ENCODE measurements at places on chromosomes 11 and 22.

GRCh38 chr11:47143322-47143721 is 33.4 kb downstream of the ARFGAP2 start:
- DNase-seq = no peak

DNA sequence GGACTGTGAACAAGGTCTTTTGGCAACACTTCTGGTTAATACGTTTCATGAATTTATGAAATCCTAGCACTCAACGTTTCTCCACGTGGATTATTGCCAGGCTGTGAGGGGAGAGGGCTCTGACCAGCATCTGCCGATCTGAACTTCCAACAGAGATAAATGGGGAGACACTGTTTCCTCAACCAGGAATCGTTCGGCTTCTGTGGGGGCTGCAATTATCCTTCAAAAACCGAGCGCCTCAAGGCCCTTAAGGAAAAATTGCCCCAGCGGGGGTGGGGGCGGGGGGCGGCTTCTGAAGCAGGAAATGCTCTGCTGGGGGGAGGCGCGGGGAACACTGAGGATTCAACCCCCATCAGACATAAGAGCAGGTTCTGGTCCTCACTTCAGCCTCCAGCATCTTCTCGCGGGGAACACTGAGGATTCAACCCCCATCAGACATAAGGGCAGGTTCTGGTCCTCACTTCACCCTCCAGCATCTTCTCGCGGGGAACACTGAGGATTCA is 155.6 kb downstream of the BRD1 start:
- DNase-seq = no peak

DNA sequence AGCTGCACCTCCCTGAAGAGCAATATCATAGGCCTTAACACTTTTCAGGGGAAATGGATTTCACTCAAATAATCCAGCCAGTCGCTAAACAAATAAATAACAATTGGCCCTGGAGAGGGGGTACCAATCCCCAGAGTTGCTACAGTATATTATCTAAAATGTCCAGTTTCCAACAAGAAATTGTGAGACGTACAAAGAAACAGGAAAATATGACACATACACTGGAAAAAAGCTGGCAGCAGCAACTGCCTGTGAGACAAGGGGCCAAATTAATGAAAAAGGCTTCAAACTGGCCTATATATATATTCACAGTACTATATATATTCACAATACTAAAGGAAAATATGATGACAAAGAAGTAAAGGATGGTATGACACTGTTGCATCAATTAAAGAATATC is 4.0 kb downstream of the NF2 start:
- no peak for DNase-seq

- DNase-seq = no peak
Measured at GRCh38 chr11:67423891-67424613, 4.2 kb upstream of the RPS6KB2 start.

DNA sequence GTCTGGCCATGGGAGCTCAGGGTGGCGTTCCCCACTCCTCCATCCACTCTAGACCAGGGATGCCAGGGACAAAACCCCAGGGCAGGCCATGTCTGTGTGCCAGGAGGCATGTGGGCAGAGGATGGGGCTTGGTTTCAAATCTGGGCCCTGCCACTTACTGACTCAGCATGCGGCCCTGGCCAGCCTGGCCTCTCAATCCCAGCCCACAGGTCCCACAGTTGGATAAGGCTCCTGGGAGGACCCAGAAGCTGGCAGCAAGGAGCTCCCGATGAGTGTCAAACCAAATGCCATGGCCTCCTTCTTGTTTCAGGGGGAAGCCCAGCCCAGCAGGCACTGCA is 1290.4 kb downstream of the BRD1 start:
- DNase-seq = no peak

DNA sequence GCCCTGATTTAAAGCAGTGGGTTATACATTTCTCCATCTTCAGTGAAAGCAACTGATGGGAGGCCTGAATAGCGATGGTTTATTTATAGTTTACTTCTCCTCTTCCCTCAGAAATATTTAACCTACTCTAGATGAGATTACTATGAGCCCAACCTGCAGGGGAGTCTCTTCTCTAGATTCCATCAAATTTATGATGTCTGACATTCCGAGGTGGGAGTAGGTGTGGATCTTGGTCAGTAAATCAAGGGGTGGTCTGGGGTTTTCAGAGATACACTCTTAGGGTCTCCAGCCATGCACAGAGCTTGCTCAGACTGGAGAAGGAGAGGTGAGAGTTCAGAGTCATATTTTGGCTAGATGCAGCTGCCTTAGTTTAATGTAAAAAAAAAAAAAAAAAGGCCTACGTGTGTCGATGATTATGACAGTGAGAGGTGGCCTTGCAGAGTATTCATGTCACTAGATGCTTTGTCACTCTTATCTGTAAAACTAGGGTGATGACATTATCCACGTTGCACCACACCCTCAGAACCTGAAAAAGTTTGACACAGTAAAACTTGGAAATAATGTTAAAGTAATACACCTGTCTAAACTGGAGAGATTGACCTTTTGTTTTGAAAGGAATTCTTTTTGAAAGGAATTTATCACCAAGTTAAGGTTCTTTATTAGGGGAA is 81.2 kb downstream of the EXT2 start:
- DNase-seq = no peak

DNA sequence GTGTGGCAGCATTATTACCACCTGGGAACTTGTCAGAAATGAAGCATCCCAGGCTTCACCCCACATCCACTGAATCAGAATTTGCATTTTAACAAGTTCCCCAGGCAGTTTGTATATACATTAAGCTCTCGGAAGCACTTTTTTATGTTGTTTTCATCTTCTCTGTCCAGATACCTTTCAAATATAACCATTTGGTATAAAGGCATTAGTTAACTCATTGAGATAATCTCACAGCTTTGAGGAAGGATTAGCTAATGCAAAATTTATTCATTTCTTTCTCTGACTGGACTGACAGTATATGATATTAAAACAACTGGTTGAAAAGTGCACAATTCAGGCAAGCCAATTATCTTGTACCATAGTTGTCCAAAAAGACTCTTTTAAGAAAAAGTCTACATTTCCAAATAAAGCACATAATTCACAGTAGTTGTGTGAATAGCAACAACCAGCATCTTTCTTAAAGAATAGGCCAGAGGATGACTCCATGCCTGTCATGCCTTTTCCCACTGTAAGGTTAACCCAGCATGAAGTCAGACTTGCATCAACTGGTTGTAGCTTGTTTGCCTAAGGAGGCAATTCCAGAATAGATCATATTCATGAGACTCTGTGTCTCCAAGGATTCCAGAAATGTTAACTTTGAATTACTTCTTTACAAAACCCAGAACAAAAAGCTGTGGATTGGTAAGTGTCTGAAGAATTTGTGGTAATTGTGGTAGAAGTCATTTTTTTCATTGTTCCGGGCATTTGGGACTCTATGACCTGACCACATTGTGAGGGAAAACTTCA is 254.3 kb upstream of the SESN3 start:
- DNase-seq = no peak

DNA sequence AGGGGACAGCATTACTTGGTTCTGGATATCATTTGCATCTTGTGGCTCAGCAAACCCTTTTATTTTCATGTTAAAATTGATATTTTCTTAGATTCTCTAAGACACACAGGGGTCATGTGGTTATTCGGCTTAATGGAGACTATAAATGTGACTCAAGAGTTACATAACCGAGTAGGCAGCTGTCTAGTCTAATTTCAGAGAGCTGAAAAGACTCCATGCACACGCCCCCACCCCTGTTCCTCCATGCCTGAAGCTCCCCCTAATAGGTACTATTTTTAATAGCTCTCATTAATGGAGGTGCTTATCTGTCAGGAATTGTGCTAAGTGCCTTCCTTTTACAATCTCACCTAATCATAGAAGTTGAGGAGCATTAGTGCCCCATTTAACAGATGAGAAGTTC is 189.2 kb upstream of the ARHGAP20 start:
- no peak for DNase-seq

GRCh38 chr11:45432910-45433309 is 146.8 kb upstream of the SYT13 start:
- no peak for DNase-seq

DNA sequence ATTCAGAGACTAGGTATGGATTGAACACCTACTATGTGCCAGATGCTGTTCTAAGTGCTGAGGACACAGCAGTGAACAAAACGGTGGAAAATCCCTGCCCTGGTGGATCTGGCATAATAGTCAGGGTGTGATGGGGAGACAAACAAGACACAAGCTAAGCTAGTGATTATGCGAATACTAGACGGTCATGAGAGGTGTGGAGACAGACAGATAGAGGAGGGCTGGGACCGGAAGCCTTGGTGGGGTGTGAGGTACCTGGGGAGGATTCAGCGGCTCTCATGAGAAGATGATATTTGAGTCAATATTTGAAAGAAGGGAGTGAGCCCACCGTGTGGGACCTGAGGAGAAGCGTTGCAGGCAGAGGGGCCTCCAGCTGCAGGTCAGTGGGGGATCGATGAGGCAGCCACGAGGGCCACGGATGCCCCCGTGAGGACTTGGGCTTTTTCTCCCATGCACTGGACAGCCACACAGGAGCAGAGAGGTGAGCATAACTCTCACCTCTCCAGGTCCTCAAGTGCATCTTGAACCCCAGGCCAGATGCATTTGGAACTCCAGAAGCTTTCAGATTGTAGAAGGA is 4.7 kb downstream of the CD5 start:
- DNase-seq = no peak

- no peak for DNase-seq
Measured at GRCh38 chr22:27792452-27793161, 8.9 kb downstream of the MN1 start.

GRCh38 chr22:40196628-40197360 is 19.1 kb downstream of the TNRC6B start:
- DNase-seq = no peak

GRCh38 chr11:104830080-104830479 is 68.2 kb downstream of the CASP12 start:
- DNase-seq = no peak

DNA sequence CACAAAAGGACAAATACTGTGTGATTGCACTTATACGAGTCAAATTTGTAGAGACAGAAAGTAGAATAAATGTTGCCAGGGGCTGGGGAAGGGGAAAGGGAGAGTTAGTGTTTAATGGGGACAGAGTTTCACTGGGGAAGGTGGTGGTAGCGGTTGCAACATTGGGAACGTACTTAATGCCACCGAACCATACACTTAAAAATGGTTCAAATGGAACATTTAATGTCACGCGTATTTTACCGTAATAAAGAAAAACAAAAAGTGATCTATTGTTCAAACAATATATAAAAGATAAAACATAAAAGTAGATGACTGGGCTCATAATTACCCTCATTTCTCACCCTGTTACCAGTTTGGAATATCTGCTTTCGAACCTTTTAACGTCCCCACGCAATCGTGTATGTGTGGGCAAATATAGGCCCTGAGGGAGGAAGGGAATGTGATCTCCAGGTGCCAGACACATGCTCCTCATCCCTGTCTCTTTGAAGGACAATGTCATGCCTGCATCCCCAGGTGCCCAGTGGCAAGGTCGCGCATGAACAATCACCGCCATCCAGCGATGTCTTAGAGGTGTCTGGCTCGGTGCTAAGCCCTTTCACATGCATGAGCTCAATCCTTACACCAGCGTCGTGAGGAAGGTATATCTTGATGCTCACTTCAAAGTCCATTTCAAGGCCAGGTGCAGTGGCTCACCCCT is 35.3 kb downstream of the LIF start:
- no peak for DNase-seq

- no peak for DNase-seq
Measured at GRCh38 chr22:17269607-17270261, 50.5 kb upstream of the ADA2 start.

GRCh38 chr11:9691865-9692264 is 28.0 kb downstream of the SWAP70 start:
- DNase-seq = no peak

GRCh38 chr11:79314906-79315689 is 125.7 kb downstream of the TENM4 start:
- DNase-seq = no peak

DNA sequence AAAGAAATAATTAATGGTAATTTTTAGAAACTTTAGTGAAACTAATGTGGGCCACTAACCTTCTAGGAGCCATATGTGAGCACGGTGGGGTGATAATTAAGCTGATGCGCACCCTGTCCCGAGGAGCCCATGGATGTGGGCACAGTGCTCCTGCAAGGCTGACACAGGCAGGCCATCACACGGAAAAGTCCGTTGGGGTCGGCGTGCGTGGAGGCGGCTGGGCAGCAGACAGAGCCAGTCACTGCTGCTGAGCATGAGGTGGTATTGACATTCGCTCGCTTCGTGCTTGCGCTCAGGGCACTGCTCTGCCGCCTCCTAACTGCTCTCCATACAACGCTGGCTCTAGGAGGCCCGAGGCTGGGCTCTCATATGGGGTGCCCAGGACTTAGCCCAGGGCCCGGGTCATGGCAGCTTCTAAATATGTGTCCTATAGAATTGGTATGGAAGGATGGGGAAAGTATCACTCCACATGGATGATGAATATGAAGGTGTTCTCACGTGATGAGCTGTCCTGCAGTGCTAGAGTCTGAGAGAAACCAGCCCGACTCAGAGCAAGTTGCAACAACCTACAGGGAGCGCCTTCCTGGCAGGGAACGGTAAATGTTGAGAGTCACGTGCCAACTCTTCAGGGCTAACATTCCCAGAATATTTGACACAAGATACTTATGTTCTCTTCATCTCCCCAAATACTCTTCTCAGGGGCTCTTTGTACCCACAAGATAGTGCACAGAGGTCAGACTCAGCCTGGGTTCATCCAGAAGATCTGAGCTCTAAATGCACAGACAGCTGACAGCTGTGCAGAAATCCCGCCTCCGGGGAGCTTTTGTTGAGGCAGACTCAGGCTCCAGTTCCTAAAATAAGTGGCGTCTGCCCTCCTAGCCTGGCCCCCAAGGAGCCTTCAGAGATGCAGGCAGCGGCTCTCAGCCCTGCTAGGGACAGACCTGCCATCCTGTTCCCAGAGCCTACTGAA is 50.6 kb upstream of the ARFGAP3 start:
- DNase-seq = no peak

GRCh38 chr11:8721609-8722500 is 39.3 kb downstream of the RPL27A start:
- DNase-seq = no peak

GRCh38 chr22:24247564-24248344 is 2.9 kb upstream of the GGT5 start:
- peak; percentile 45 for DNase-seq

- no peak for DNase-seq
Measured at GRCh38 chr11:82536706-82537105, 197.0 kb downstream of the FAM181B start.

DNA sequence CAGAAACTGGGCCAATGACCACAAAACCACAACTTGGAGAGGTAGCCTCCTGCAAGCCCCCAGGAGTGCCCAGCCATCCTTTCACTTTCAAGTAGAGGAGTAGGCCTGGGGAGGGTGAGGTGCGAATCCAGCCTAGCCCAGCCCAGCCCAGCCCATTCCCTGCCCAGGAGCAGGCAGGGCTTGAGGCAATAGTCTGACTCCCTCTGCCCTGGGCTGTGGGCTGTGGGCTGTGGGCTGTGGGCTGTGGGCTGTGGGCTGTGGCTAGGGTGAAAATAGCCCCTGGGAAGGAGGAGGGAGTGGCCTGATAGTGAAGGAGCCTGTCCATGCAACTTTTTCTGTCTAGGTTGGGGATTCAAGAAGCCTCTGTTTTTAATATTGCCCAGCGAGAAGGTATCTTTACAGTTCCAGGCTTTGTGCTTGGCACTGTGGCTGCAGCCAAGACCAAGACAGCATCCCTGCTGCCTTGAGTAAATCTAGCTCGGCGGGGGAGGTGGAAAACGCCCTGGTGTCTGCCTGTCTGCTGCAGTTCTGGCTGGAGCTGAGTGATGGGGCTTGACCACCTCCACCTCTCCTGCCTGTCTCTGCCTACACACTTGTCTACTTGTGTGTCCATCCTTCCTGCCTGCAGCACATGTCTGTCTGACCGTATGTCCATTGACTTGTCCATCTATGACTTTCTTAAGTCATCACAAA is 40.7 kb downstream of the LMO1 start:
- no peak for DNase-seq

GRCh38 chr11:13745165-13745564 is 76.7 kb downstream of the FAR1 start:
- DNase-seq = no peak

Data from activated B cell treated with CpG ODN at 0.5 μM for 24 hours (primary cell).